ENCODE measurements at places on chromosomes 16 and 17. TPM values are rescaled to one million over a fixed set of nuclear protein-coding genes. Genes with fewer than 3 reads are reported as not detected.

- DNase-seq: no peak
These were observed 1.0 kb downstream of the MED1 start for GRCh38 chr17:39450051-39450450.

DNA sequence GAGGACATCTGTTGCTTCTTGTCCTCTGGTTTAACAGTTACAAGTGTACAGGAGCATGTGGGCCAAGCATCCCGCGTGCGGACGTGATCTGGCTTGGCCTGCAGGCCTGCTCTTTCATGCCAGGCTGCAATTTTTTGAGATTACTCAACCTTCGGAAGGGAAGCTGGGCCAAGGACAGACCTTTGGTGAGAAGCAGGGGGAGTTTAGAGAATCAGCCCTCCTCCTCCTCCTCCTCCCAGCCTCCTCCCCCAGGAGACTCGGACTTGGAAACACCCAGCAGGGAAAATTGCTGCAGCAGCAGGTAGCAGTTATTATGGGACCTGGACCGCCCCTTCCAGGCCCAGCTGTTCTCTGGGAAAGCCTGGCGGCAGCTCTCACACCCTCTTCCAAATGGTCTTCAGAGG lies 5.1 kb upstream of the KLHL36 start:
- DNase-seq: peak; percentile 66

- peak; percentile 91 for DNase-seq
These were observed 2.7 kb upstream of the SPG7 start for GRCh38 chr16:89505204-89506112.

GRCh38 chr17:77893144-77894044 lies 65.1 kb upstream of the TNRC6C start:
- no peak for DNase-seq

- no peak for DNase-seq
These were observed 91.1 kb downstream of the ASIC2 start for GRCh38 chr17:33202021-33202420.

DNA sequence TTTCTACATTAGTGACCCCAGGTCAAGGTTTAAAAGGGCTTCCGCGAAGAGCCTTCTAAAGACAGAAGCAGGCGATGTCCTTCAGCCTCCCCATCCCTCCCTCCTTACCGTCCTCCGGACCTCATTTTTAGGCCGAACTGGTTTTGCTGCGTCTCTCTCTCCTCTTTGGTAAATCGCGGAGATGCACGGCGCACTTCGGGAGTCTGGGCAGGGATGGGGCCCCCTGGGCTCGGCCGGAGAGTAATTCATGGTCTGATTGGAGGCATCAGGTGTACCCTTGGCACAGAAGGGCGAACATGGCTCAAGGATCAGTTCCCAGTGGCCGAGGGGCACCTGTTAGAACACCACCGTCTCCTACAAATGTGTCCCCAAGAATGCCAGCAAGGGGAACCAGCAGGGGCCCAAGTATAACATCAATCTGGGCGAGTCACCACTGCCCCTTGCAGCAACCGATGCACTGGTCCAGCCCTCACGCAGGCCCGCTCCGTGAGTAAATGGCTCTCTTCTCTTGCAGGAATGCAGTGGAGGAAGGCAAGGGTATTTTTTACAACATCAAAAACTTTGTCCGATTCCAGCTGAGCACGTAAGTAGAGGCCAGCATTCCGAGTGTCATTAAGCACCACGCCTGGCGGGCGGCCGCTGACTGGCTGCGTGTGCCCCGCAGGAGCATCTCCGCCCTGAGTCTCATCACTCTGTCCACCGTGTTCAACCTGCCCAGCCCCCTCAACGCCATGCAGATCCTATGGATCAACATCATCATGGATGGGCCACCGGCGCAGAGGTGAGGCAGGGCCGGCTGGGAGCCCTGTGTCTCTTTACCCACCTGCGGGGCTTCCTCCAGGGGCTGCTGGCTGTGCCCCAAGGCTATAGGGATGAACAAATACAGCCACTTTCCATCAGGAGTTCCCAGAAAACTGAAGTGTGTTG lies 45.6 kb downstream of the MEAK7 start:
- DNase-seq: no peak

DNA sequence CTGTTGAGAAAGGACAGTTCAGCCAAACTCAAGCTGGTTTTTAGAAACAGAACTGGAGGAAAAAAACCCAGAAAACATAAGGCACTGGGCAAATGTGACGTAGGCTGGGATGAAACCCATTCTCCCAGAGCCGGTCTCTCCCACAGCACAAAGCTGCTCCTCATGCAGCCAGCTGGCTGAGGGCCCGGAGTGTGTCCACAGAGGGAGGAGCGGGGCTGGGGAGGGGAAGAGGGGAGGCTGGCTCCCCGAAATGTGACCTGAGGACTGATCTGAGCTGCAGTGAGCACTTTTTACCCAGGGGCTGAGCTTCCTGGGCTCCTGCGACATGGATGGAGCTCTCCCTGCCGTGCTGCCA lies 20.8 kb downstream of the FOXF1 start:
- no peak for DNase-seq

DNA sequence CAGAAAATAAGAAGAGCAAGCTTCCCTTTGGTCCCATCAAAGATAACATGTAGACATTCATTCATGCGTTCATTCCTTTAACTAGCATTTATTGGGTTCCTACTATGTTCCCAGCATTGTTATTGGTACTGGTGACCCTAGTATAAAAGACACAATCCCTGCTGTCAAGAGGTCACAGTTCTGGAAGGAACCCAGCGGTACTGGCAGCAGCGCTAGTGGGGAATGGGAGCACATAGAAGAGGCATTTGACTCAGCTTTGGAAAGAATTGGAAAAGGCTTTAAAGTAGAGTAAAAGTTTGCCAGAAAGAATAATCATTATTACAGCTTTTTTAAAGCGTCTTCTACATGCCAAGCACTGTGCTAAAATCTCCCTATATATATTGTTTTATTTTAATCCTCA lies 41.7 kb upstream of the NF1 start:
- DNase-seq: no peak

GRCh38 chr17:8016632-8017424 lies 14.4 kb downstream of the GUCY2D start:
- DNase-seq: peak; percentile 20

GRCh38 chr17:3691617-3692067 lies 4.3 kb downstream of the P2RX5 start:
- DNase-seq: no peak

DNA sequence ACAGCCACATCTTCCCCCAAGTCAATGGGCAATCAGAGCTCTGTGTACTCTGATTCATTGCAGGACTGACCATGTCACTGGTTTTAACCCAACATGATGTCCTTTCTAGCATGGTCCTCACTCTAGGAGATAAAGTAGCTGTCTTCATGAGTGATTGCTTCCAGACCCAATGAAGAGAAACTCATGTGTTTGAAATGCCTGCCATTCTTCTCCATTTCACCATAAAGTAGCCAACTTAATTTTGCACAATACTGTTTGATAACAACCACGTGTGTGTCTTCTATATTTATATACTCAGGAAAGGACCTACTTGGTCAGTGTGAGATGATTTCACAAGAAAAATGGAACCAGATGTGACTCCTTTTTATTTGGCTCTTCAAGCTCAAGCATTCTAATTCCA lies 172.5 kb downstream of the AXIN2 start:
- no peak for DNase-seq

- no peak for DNase-seq
These were observed 3.0 kb downstream of the HIRIP3 start for GRCh38 chr16:29992344-29992967.

DNA sequence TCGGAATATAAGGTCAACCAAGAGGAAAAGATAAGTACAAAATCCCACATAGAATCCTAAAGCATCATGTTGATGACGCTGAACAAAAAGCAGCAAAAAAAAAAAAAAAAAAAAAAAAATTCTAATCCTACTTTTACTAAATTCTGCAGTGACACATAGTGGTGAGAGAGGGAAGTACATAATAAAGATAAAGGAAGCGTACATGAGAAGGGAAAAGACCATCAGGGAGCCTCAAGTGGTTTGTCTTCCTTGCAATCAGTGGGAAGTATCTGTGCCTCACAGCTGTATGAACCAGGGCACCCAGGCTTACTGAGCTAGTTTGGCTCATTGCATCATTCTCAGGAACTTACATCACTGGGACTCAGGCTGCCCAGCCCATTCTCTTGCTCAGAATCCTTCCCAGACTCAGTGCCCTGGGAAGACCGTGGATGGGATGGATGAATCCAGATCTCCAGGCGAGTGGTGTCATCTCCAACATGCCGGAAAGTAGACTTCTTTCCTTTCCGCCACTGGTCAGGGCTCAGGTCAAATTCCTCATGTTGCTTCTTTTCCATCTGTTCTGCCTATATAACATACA lies 21.2 kb downstream of the SMG6 start:
- peak; percentile 64 for DNase-seq

GRCh38 chr17:77306790-77307478 lies 166.2 kb downstream of the SEC14L1 start:
- DNase-seq: no peak

GRCh38 chr16:85936816-85937215 lies 37.9 kb downstream of the IRF8 start:
- no peak for DNase-seq

DNA sequence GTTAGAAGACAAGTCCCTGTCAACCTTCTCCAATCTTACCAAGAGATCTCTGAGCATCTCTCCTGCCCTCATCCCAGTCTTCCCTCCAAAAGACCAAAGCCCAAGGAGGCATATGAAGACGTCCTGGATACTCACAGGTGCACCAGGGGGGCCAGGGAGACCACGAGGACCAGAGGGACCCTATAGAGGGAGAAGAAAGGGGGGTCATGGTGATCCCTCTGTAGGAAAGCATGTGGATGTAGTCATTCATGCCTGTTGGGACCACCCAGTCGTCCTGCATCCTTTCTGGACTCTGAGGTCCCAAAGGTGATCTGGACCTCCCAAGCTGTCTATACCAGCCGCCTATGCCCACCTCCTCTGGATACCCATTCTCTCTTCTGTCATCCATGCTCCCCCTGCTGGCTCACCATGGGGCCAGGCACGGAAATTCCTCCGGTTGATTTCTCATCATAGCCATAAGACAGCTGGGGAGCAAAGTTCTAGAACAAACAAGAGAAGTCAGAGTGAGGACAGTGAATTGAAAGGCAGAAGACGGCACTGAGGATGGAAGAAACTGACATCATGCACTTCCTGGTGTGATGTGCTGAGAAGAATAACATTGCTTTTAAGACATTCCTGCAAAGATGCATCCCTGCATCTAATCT lies 3.3 kb downstream of the COL1A1 start:
- DNase-seq: peak; percentile 83

DNA sequence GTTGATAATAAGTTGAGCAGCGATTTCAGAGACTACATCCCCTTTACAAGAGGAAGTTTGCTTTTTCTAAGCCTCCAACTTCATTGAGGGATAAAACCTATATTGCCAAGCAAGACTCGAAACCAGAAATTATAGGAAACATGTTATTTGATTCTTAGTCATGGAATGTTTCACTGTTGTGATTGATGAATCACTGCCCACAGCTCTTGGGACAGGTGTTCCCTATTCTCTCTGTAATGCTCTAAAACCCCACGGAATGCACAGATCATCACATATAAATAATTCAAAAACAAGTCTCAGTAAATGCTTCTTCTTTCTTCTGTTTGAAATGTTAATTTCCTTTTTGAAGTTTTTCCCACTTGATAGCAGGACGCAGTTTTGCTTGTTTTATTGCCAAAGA lies 809.5 kb upstream of the GOT2 start:
- DNase-seq: peak; percentile 60

KRTAP9-4 gene
- not detected for total RNA-seq

CPHXL2 gene
- total RNA-seq: not detected

CCL14 gene
- not detected for total RNA-seq

NPIPA2 gene
- 0.71 TPM for total RNA-seq

MED31 gene
- 20.1 TPM for total RNA-seq

TOM1L1 gene
- total RNA-seq: 13.1 TPM

TLCD2 gene
- total RNA-seq: 1.3 TPM

TMEM235 gene
- total RNA-seq: 0.10 TPM

Data from SJCRH30 (cell line).